ENCODE measurements at places on chromosomes 12 and 14. TPM values are rescaled to one million over a fixed set of nuclear protein-coding genes. Genes with fewer than 3 reads are reported as not detected.
A peak's percentile ranks its signal among the peaks of the same experiment; 100 is the strongest.

- DNase-seq = no peak
Measured at GRCh38 chr14:79248771-79249170, 962.5 kb downstream of the DIO2 start.

The KRT85 gene
- not detected for total RNA-seq

GRCh38 chr14:91363776-91364523, 53.7 kb downstream of the CCDC88C start:
- peak; percentile 57 for DNase-seq

The TMEM179 gene
- 11.9 TPM for total RNA-seq

- DNase-seq = no peak
Measured at GRCh38 chr12:6964605-6965025, 5.8 kb downstream of the PHB2 start.

The CHPT1 gene
- total RNA-seq = 14.6 TPM

DNA sequence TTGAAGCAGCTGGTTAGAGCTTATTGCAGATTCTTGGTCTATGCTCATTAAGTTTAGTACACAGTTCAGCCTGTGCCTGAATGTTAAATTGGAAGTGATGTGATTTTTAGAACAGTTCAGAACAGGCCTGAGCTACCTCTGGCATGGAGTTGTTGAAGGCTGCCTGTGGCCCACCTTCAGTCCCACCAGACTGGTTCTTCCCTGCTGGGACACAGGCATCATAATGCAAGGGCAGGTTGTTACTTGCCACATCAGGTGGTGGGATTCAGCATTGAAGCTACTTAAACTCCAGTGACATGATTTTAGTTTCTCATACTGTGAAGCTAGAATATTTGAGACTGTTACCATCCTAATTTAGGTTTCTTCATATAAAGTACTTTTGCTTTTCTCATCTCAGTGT, 49.4 kb downstream of the PROX2 start:
- peak; percentile 51 for DNase-seq

- DNase-seq = no peak
Measured at GRCh38 chr12:46533723-46534122, 161.2 kb upstream of the SLC38A2 start.

The C12orf42 gene
- not detected for total RNA-seq

DNA sequence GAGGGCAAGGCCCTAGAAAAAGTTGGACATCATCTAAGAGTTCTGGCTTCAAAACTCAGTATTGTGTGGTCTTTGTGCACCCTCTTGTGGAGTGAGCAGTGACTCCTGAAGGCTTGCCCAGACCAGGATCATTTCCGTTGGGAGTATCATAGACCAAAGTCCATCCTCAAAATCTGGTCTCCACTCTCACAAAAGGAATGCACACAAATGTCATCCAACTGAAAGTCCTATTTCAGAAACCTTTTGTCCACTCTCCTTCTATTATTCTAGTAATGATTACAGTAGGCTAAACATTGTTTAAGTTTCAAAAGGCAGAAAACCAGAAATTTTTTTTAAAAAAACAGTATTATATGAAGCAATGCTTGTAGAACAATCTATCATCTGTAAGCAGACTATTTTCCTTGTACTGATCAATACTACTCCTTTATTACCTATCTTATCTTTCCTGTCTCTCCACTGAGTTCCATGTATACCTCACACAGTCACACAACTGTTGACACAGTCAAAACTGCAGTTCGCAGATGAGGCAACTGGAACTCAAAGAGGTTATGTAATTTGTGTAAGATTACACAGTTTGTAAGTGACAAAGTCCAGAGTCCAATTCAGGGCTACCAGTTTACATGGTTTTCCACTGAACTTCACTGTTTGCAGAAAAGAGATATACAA, 41.4 kb downstream of the COX16 start:
- DNase-seq = peak; percentile 81

DNA sequence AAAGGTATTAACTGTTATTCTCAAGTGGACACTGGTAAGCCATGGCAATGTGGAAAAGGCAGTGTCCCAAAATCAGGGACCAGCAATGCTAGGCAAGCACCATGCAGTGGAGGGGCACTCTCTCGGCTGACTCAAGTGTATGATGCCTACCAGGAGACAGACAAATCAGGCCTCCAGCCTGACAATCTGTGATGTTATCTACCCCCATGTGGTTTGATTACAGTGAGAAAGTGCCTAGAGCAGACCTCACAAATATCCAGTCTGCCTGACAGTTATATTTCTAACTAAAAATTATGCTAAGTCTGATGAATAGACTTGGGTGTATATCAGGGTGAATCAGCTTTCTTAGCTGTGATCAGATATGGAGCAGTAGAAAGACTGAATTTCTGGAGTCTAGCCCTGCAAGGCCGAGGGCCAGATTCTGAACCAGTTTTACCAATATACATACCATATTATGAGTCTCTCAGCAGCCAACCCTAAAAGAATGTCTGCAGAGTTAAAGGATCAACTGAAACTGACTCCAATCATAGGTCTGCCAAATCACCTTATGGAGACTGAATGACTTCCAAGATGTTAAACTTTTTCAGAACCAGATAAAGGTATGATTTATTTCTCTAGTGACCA, 3.2 kb downstream of the PLBD1 start:
- no peak for DNase-seq

GRCh38 chr12:13288937-13289652, 92.6 kb downstream of the EMP1 start:
- no peak for DNase-seq

GRCh38 chr12:131229426-131230339, 276.0 kb downstream of the ADGRD1 start:
- peak; percentile 91 for DNase-seq

GRCh38 chr12:120678572-120678971, 8.4 kb upstream of the MLEC start:
- DNase-seq = no peak

The LRFN5 gene
- 1.7 TPM for total RNA-seq

The TAS2R43 gene
- total RNA-seq = 0.38 TPM

GRCh38 chr14:22388669-22389595, 200.1 kb downstream of the DAD1 start:
- no peak for DNase-seq

GRCh38 chr12:122031342-122032216, 9.9 kb downstream of the BCL7A start:
- DNase-seq = peak; percentile 96

The DIO2 gene
- not detected for total RNA-seq

The KLRB1 gene
- total RNA-seq = not detected

- DNase-seq = peak; percentile 40
Measured at GRCh38 chr14:102505000-102505619, 4.5 kb downstream of the ANKRD9 start.

GRCh38 chr12:105431537-105432100, 101.1 kb downstream of the C12orf75 start:
- no peak for DNase-seq

The PZP gene
- total RNA-seq = 0.20 TPM

DNA sequence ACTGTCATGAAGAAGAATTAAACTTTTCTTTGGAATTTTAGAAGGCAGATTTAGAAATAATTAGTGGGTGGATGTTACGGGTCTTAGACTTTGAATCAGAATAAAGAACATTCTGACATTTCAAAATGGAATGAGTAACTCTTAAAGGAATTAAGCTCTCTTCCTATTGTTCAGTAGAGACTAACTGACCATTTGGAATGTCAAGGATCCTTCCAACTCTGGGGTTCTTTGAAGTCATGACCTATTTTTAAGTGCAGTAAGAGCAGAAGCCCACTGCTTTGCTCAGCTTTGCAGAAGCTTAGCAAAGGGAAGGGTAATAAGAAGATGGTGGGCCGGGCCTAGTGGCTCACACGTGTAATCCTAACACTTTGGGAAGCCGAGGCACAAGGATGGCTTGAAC, 4.0 kb downstream of the CHURC1 start:
- no peak for DNase-seq

GRCh38 chr12:111405859-111406473, at the start of gene SH2B3:
Gene SH2B3, plus strand, starts transcription at chr12:111405923. Its CDS starts 12,223 bp downstream, at chr12:111418146.
- DNase-seq = no peak

The TMEM63C gene
- total RNA-seq = 1.6 TPM

GRCh38 chr12:101002696-101003419, 207.2 kb downstream of the SLC5A8 start:
- no peak for DNase-seq

The EML5 gene
- 2.3 TPM for total RNA-seq

DNA sequence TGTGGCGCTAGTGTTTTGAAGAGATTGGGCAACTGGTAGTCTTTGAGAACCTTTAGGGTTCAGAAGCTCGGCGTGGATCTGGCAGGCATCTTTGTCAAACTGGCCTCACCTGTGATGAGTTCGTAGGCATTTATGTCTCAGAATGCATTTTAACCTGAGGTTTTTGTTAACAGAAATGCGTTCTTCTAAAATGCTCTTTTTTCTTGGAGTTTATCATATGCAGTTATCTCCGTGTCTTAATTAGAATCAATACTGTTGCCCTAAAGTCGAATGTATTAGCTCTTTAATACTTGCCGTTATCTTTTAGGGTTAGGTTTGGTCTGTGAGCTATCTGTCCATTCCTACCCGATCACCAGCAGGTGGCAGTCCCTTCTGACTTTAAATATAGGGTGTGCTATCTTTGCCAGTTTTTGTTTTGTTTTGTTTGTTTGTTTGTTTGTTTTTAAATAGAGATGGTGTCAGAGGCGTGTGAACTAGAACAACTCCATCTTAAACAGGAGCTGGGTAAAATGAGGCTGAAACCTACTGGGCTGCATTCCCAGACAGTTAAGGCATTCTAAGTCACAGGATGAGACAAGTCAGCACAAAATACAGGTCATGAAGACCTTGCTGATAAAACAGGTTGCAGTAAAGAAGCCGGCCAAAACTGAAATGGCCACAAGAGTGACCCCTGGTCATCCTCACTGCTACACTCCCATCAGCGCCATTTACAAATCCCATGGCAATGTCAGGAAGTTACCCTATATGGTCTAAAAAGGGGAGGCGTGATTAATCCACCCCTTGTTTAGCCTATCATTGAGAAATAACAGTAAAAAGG, 1.4 kb downstream of the ATF1 start:
- DNase-seq = peak; percentile 75

- DNase-seq = no peak
Measured at GRCh38 chr12:131041968-131042833, 88.5 kb downstream of the ADGRD1 start.

- peak; percentile 67 for DNase-seq
Measured at GRCh38 chr14:79552778-79553177, 658.5 kb downstream of the DIO2 start.

DNA sequence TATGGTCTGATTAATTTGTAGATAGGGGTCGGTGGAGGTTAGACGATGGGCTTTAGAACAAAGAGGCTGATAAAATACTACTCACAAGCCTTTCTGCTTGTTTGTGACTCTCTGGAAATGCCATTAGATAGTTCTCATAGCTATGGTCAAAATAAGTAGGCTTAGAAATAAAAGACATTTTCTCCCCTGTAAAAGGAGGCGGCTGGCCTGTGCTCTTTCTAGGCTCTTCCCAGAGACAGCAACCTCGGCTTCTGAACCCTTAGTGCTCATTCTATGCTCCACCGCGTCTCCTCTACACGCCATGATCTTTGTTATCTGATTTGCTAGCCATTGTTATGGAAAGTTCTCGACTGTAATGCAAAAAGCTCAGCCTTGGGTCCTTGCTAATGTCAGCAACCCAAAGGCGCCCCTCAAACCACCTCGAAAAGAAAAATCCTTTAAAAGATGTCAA, 64.5 kb downstream of the CRADD start:
- no peak for DNase-seq

The TUNAR gene
- total RNA-seq = 30.0 TPM
